ENCODE measurements at places on chromosomes 2 and 18.

- no peak for DNase-seq
Observed at GRCh38 chr2:24929230-24929629, 9.2 kb upstream of the ADCY3 start.

DNA sequence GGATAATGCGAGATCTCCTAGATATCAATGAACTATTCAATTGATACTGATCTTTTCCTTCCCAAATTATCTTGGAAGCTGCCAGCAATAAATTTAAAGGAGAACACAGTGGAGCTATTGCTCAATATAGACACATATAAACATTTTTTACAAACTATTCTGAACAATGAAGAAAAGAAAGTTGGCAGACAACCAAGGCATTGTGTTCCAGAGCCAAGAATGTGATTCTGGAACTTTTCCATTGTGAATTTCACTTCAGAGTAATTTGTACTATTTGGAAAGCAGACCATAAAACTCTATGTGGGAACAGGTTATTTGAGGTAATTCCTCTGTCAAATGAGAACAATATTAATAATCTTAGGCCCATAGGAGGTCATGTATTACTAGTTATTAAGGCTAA, 588.2 kb downstream of the IRS1 start:
- no peak for DNase-seq

GRCh38 chr2:62187246-62187645, 8.7 kb upstream of the B3GNT2 start:
- no peak for DNase-seq

GRCh38 chr2:226057365-226057764, 657.9 kb downstream of the NYAP2 start:
- DNase-seq: peak; percentile 49

- no peak for DNase-seq
Observed at GRCh38 chr18:48122816-48123215, 192.4 kb upstream of the SMAD2 start.

GRCh38 chr18:26008096-26008495, 82.3 kb downstream of the SS18 start:
- DNase-seq: peak; percentile 40

DNA sequence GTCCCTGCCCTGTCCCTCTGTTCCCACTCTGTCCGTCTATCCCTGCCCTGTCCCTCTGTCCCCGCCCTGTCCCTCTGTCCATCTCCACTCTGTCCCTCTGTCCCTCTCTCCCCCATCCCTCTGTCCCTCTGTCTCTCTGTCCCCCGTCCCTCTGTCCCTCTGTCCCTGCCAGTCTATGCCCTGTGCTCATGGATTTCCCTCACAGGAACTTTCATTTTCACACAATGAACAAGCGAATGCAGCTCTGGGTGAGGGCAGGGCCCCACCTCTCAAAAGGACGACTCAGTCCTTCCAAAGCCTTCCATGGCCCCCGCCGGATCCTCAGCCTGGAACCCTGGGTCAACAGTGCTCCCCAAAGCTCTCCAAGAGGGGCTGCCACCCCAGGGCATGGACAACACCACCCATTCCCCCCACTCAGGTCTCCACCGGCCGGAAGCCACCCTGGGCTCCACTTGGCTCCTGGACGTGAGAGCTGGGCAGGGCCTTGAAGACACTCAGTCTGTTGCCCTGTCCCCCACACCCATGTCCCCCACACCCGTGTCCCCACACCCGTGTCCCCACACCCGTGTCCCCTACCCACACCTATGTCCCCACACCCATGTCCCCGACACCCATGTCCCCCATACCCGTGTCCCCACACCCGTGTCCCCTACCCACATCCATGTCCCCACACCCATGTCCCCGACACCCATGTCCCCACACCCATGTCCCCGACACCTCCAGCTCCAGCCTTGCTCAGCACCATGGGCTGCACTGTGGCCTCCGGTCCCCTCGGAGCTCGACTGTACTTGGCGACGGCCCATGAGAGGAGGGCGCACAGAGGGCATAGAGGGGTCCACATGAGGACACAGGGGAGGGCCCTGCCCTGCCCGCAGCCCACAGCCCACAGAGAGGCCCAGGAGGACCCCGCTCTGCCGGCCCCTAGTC, 156.0 kb downstream of the PXDN start:
- no peak for DNase-seq

GRCh38 chr2:168030862-168031624, 216.4 kb downstream of the STK39 start:
- DNase-seq: no peak

GRCh38 chr2:74438248-74438647, 3.5 kb downstream of the RTKN start:
- DNase-seq: no peak

- DNase-seq: no peak
Observed at GRCh38 chr2:85549095-85549494, 10.1 kb downstream of the MAT2A start.

GRCh38 chr2:174322746-174323145, 12.0 kb upstream of the SP9 start:
- no peak for DNase-seq

GRCh38 chr18:36667811-36668210, 161.0 kb downstream of the TPGS2 start:
- no peak for DNase-seq

DNA sequence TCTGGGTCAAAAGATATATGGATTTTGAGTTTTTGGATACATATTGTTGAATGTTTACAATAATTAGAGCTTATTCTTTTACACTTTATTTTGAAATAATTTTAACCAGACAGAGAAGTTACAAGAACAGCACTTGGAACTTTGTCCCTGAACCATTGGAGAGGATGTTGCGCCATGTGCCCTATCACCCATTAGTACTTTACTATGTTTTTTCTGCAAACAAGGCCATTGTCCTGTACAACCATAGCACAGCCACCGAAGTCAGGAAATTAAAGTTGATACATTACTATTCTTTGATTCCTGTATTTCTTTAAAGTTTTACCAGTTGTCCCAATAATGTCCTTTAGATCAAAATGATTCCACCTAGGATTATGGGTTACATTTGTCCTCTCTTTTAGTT, 188.8 kb downstream of the ACKR3 start:
- no peak for DNase-seq

DNA sequence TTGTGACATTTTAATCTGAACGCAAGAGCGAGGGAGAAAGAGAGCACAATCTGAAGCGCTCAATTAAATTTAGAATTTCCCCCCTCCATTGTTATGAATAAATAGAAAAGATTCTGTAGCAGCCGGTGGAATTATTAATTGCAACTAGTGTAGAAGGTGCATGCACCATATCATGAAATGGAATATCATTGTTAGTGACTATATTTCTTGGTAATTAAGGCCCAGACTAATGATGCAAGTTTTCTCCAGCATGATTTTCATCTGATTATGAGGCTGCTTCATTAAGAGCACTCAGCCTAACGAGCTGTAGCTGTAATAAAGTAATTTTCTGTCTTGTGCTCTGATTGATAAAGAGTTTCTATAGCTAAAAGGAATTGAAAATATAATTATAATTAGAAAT, 432.2 kb upstream of the SPRED2 start:
- no peak for DNase-seq

DNA sequence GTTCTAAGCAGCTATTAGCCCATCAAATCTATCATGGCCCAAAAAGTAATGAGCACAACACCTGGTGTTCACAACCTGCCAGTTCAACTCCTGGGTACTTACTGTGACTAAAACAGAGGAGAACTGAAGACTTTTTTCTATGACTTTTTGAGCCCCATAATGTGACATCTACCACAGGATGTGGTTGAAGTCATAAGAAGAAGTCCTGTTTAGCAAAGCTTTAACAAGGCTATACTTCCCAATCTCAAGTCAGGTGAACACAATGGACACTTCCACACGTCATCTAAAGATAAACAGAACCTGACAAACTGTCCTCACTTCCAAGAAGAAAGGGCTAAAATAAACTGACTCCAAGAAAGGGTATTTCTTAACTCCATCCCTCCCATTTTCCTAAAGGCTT, 138.8 kb downstream of the ATAD2B start:
- peak; percentile 60 for DNase-seq

- DNase-seq: peak; percentile 84
Observed at GRCh38 chr2:43218702-43219382, 7.6 kb downstream of the ZFP36L2 start.

GRCh38 chr2:113872201-113872600, 17.7 kb upstream of the ACTR3 start:
- DNase-seq: no peak

DNA sequence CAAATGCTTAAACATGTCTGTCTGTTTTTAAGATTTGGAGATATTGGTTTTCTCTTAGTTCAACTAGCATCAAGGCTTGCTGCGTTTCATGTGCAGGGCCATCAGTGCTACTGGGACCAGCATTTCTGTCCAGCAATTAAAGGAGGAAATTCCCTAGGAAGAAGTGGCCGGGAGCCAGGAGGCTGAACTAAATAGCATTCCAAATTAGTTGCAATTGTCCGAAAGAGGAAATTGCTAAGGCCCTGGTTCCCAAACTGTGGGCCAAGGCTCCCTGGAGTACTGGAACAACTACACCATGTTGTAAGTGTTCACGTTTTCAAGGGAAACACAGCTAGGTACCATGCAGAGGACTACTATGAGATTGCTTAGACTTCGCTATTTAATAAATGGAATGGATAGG, 257.9 kb downstream of the PTPRM start:
- no peak for DNase-seq

DNA sequence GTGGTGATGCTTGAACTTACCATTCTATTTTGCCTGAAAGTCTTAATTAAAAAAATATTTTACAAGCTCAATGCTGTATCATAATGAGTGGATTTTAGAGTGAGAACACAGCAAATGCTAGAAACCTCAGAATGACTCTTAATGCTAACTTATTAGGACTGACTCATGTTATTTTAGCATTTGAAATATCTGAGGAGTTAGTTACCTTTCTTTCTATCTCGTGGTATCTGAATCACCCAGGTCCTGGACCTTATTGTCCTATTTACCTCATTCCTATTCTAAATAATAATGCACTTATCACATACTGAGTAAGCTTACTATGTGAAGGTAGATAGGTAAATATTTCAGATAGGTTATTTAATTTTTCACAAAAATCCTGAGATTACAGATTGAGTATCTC, 70.7 kb downstream of the SOS1 start:
- no peak for DNase-seq

DNA sequence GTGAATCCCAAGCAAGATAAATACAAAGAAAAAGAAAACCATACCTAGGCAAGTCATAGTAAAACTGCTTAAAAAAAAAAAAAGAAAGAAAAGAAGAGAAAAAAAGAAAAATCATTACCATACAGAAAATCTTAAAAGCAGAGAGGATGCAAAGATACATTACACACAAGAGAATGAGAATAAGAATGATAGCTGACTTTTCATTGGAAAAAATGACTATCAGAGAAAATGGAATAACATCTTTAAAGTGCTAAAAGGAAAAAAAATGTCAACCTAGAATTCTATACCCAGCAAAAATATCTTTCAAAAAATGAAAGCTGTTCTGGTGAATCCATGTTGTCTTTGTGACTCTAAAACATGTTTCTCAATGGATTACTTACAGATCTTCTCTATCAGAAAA, 66.2 kb downstream of the REEP1 start:
- DNase-seq: peak; percentile 7

- no peak for DNase-seq
Observed at GRCh38 chr2:221495731-221496130, 76.4 kb downstream of the EPHA4 start.

- DNase-seq: no peak
Observed at GRCh38 chr18:64799376-64799775, 650.5 kb upstream of the LINC00305 start.

DNA sequence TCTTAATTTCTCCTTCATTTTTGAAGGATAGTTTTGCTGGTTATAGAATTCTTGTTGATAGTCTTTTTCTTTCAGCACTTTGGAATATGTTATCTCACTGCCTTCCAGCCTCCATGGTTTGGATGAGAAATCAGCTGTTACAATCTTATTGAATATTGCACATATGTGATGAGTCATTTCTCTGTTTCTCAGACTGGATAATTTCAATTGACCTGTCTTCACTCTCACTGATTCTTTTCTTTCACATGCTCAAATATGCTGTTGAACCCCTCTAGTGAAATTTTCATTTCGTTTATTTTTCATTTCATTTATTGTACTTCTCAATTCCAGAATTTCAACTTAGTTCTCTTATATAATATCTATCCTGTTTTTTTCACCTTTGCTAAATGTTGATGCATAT, 22.2 kb downstream of the PDK1 start:
- DNase-seq: peak; percentile 39

DNA sequence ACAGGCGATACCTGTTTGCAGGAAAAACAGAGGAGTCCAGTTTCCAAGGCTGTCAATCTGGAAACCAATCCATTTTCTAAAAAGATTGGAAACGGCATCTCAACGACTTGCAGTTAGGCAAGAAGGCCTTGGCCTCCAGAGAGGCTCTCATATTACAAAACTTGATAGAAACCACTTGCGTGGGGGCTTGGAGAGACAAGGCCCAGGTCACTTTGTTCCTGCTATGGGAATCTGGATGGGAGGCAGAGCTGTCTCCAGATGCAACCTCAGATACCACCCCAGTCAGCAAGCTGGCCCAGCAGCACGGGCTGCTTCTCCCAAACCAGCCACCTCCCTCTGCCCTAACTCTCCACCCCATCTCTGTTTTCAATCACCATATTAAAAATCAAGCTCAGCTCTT, 298.8 kb downstream of the TNS1 start:
- DNase-seq: no peak
